ENCODE measurements at places on chromosomes 6 and 20.

DNA sequence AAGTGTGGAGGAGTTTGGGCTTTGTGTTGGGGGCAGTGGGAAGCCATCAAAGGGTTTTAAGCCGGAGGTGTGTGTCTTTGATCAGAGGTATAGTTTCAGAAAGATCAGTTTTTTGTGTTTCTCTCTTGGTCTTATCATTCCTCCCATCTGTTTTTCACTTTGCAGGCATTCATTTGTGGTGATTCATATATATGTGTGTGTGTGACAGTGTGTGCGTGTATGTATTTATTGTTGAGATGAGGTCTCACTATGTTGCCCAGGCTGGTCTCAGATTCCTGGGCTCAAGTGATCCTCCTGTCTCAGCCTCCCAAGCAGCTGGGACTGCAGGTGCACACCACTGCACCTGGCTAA, 11.1 kb upstream of the SERINC3 start:
- DNase-seq: no peak

- DNase-seq: no peak
Observed at GRCh38 chr6:160519603-160520042, 144.5 kb downstream of the LPA start.

- no peak for DNase-seq
Observed at GRCh38 chr20:5845681-5846615, 95.7 kb downstream of the SHLD1 start.

DNA sequence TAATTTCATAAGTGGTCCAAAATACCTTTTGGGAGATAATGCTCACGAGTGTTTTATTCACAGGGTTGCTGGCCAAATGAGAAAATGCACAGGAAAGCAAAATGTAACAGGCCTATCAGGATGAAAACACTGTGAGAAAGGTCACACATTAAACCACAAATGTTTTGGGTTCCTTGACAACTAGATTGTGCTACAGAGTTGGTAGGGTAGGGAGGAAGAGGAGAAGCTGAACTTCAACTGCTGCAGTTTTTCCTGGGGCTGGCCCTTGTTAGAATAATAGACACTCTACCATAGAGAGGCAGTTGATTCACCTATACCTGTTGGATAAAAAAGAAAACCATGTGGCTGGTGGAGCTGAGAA, 28.1 kb upstream of the PAQR8 start:
- DNase-seq: no peak

- no peak for DNase-seq
Observed at GRCh38 chr6:117880824-117881223, 26.2 kb upstream of the SLC35F1 start.

GRCh38 chr6:169473663-169474062, 220.0 kb upstream of the THBS2 start:
- no peak for DNase-seq

- DNase-seq: no peak
Observed at GRCh38 chr20:58223358-58223941, 5.0 kb downstream of the ANKRD60 start.

GRCh38 chr6:75563032-75563431, 38.6 kb upstream of the SENP6 start:
- no peak for DNase-seq

- no peak for DNase-seq
Observed at GRCh38 chr6:13113376-13113775, 215.0 kb downstream of the TBC1D7 start.

GRCh38 chr20:61291166-61291829, 39.2 kb downstream of the CDH4 start:
- no peak for DNase-seq

DNA sequence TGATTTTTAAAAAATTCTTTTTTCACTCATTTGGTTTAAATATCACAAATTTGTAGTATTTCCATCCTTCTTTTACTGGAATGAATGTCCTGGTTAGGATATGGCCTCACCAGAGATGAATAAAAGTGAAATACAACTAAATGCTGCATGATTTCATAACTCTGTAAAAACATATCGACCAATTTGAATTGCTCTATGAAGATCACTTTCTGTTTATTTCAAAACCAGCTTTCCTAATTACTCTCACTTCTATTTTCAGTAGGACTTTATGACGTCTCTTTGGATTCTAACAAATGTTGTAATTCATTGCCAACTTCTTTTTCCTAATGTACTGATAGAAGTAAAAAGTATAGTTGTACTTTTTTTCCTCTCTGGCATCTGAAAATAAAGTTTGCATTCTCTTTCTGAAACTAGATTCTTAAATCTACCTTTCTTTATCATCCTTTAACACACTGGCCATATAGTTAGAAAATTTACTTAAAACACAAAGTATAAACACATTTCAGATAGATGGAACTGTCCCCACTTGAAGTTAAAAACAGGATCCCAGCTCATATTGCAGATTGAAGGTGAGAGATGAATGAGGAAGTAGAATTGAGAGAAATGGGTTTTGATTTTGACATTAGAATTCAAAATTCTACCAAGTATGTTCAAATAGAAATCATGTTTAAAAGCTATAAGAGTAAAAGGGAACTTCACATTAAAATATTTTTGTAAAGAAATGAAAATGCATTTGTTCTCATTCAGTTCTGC, 40.3 kb upstream of the IL20RA start:
- DNase-seq: no peak

DNA sequence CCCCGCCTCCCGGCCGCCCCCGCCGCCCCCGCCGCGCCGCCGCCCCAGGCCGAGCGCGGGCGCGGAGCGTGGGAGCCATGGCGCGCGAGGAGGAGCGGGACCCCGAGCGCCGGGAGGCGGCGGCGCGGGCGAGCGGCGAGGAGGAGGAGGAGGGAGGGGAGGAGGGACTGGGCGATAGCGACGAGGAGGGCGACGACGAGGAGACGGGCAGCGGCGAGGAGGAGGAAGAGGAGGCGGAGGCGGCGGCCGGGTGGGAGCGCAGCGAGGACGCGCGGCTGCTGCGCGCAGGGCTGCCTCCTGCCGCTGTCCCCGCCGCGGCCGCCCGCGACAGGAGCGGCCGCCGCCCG, at the start of gene SLC24A3:
Gene SLC24A3 (plus strand): TSS at position 174 of the 347 bp plus-strand sequence.
- DNase-seq: no peak

- DNase-seq: no peak
Observed at GRCh38 chr6:13411484-13411883, 75.9 kb downstream of the GFOD1 start.

DNA sequence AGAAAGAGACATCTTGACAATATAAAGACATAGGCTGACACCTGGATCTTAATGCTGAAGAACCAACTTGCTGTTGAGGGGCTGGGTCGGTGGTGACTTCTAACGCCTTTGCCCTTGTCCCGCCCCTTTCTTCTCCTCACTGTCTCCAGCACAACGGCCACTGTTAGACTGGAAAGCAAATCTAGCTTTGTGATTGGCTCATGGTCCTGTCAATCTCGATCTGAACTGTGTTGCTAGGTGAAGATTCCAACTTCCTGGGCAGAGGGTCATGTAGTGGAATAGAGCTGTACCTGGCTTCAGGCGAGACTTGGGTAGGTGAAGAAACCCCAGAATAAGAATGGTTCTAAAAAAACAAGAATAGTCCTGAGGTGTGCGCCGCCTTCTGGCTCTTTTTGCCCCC, at the start of gene PGK2:
Gene PGK2 (minus strand): TSS at position 110 of the 400 bp plus-strand sequence. CDS start 98 bp downstream, at position 12.
- no peak for DNase-seq

GRCh38 chr6:100138346-100139022, 144.5 kb upstream of the MCHR2 start:
- no peak for DNase-seq

DNA sequence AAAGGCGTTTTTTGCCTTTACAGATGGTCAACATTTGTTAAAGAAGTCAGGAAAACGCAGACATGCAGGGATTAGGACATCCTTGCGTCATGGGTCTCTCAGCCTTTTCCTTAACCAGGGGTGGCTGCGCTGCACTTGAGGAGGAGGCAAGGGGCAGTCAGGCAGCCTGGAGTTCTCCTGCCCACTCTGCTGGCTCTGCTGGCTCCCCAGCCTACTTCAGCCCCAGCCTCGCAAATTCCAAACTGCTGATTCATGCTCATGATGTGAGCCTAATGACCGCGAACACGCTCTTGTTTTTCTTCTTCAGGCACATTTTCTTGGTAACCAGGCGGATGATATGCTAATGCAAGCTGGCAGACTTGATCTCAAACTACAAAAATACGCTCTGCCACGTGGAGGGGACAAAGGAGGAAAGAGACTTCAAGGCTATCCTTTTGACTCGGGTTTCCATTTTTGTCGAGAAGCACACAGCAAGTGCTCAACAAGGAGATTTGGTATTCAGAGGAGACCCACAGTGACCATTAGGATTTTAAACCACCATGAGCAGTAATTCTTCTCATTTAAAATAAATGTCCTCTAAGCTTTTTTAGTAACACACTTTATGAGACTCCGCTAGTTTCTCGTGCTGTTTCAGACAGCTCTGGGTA, 290.3 kb upstream of the STXBP5 start:
- no peak for DNase-seq

- no peak for DNase-seq
Observed at GRCh38 chr6:4902363-4902762, 101.5 kb downstream of the RPP40 start.

GRCh38 chr6:157326979-157327378, 3.7 kb upstream of the TMEM242 start:
- DNase-seq: no peak

- no peak for DNase-seq
Observed at GRCh38 chr6:52210227-52210626, 24.1 kb downstream of the IL17A start.

GRCh38 chr6:118659513-118660217, 8.3 kb upstream of the CEP85L start:
- DNase-seq: no peak

DNA sequence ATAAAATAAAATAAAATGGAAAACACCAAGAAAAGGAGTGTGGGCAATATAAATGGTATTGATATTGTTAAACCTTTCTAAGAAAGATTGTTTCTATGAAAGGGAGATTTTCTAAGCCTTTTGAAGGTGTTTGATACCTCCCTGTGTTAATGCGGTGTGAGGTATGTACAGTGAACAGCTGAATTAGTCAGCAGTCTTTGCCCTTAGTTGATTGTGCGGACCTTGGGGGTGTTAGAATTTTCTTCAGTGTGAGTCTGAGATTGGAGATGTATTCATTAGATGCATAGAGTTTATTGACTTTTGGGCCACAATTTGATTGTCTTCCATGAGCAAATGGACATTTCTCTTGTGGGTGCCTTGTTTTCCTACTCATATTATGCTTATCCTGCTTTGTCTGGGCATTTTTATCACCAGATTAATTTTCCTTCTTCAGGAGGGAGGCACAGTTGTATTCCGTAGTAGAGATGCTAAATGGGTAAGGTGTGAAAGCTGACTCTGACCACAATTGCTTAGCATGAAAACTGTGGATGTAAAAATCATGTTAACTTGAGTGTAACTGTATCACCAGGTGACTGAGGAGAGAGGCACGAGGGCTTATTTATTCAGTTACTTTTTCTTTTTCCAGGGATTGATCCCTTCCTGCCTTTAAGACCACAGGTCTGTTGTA, 42.2 kb downstream of the CDYL start:
- no peak for DNase-seq

DNA sequence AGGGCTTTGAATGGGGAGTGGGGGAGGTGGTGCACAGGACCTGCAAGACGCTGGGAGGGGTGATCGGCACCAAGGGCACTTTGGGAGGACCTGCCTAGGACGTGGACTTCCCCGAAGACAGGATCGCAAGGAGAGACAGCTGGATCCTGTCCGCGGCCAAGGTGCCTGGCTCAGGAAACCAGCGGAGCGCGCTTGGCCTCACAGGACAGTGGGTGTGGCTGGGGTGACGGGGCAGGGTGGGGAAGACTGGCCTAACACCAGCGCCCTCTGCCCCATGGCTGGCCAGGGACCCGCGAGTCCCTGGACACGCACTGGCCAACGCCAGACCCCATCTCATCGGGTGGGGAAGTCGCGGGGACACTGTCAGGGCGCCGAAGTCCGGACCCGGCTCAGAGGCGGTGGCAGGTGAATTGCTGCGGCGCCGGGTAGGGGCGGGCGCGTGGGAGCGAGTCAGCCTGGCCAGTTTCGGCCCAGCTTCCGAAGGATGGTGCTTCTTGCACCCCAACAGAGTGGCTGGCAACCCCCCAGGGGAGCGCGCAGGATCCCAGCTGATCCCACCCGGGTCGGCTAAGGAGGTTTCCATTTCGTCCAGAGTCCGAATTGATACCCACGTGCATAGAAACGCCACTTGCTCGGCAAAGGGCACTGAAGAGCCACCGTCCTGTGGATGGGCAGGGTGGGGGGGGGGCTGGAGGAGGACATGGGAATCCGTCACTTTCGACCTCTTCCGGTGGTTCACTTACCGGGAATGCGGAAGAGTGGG, 785 bp upstream of the THBD start:
- DNase-seq: no peak

DNA sequence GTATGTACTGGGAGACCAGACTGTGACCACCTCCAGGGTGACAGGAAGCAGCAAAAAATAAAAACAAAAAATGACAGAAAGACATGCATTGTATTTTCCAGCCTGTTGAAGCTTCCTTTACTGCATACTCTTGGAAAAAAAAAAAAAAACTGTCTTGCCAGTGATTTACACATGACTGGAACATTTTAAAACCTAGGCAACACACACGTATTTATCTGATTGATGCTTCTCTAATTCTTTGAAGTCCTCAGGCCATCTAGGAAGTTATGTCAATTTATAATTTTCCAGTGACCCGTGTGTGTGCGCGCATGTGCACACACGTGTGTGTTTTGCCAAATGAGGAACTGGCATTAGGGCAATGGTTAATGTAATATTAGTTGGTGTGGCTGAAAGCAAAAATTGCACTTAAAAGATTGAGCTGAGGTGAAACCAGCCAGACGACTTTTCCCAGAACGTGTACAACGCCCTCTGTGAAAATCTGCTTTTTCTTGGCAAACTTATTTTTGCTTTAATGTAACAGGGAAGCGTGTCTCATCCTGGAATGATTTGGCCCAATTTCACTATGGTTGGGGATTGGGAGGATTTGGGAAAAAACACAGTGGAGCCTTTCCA, 315.2 kb downstream of the TFAP2A start:
- DNase-seq: no peak

GRCh38 chr6:45704056-45704800, 311.4 kb downstream of the CLIC5 start:
- DNase-seq: no peak

GRCh38 chr20:38536310-38536709, 44.7 kb upstream of the ADIG start:
- no peak for DNase-seq

GRCh38 chr6:7184502-7184901, 76.7 kb downstream of the RREB1 start:
- no peak for DNase-seq

GRCh38 chr6:130204322-130204721, 18.4 kb downstream of the SAMD3 start:
- no peak for DNase-seq

- no peak for DNase-seq
Observed at GRCh38 chr20:40766790-40767614, 78.0 kb upstream of the MAFB start.

Measured in stimulated activated CD8-positive, alpha-beta memory T cell treated with anti-CD3 and anti-CD28 coated beads, Interleukin-4, amount 100 ng/mL, for 1 hour (primary cell).